ENCODE measurements at places on chromosomes 6 and 20.

- DNase-seq = peak; percentile 72
Observed at GRCh38 chr20:10217721-10218410, 764 bp upstream of the SNAP25 start.

DNA sequence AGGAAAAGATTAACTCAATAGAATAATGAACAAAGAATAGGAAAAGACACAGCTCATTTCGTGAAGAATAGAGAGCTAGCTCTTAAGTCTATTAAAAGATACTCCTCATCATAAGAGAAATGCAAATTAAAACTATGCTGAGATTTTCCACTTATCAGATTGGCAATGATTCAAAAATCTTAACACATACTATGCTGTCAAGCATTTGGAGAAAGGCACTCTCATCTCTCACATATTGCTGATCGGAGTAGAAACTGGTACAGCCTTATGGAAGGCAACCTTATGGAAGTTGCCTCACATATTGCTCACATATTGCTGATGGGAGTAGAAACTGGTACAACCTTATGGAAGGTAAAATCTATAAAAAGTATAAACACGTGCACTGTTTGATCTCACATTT lies 21.4 kb upstream of the PLAGL1 start:
- DNase-seq = no peak

DNA sequence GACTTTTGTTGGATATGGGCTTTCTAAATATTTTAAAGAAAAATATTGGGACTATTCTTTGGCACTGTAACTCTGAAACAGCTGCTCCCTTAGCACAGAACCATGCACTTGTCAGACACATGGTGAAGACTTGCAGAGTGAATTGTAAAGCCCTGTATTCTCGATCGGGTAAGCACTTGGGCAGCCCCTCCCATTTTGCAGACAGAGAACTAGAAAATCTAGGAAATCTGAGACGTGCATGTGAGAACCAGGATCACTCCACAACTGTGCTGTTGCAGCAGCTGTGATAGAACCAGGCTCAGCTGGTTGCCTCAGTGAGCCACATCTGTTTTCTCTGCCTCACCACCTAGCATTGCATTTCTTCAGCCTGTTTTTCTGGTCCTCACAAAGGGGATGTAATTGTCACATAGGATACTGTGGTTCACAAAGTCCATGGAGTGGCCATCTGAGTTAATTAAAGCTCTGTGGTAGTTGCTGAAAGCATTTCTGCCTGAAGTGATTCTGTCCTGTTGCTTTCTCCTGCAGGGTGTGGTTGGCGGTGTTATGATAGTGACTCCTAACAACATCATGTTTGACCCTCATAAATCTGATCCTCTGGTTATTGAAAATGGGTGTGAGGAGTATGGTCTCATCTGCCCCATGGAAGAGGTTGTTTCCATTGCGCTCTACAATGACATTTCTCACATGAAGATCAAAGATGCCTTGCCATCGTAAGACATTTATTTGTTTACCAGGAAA lies 71.8 kb upstream of the HINT3 start:
- no peak for DNase-seq

DNA sequence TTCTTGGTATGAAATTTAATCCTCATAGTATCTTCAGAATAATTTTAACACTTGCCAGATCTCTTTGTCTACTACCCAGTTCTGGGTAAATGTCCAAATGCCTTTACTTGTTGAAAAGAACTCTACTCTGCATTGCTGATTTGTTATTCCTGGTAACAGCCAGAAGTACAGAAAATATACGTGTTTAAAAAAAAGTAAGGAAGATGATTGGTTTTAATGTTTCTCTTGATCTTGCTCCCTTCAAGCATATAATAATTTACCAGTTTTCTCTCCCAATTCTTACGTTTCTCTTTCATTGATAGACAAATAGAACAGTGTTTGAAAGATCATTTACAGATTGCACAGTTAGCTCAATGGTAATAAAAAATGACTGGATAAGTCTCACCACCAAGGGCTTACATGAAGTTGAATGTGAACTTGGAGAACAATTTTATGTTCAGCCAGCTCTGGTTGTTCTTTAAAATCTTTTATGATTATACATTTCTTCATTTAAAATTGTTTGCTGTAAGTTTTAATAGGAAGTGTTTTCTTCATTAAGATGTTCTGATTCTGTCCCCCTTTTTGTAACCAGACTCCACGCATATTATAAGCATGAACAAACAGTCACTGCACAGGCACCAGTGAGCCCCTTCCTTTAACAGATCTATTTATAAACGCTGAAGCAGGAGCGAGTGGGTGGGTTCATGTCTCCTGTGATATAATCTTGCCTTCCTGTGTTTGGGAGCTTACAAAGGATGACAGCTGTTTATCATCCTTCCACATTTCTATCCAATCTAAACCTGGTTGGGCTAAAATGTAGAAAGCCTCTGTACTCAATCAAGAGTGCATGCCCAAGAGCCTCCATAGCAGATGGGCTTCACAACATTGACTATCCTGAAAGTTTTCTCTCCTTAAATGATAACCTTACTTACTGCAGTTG lies 299.5 kb downstream of the PRL start:
- DNase-seq = no peak

DNA sequence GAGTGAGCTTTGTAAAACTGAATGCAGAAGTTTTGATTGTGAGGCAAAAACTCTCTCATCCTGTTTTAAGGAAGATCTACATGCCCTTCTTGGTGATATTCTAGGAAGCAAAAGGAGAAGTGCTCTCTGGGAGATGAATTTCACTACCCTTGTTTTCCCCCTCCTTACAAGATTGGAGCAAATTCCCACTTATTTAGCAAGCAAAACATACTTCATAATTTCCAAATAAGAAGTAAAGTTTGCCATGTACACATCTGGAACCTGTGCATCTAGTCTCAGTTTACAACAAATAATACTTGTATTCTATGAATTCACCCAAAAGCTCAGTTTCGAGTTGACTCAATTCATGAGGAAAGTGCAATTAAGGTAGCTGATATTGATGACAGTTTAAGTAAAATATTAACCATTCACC lies 27.6 kb upstream of the IFNGR1 start:
- no peak for DNase-seq

DNA sequence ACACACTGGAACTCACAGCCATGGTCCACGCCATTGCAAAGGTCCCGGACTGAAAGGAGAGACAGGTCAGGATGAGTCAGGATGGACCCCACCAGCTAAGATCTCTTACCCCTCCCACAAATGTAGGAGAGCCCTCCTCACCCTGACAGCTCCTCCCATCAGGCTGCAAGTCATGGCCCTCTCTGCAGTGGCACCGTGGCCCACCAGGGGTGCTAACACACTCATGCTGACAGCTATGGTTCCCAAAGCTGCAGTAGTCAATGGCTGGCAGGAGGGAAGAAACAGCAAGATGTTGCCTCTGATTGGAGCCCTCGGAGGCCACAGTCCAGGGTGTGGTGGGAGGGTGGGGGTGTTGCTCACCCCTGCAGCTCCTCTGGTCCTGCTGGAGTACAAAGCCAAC lies 5.7 kb upstream of the RBPJL start:
- no peak for DNase-seq

DNA sequence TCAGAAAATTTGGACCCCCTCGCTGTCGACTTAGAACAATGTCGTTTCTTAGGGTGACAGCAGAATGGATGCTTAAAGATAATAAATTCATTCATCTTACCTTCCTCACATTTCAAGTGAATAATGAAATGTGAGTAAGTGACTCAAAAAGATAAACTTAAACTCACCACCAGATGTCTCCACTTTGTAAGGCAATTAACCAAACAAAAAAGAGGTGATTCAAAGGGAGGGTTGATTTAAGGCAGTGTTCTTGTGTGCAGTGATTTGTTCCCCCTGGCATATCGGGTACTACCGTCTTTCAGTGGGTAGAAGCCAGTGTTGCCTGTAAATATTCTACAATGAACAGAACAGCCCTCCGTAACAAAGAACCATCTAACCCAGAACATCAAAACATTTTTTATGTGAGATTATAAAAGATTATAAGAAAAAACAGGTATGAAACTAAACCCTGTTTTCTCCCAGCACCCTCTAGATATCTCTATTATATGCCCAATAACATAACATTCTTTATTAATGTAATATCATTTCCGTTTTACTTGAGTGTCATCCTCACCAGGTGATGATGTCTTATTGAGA lies 589.7 kb downstream of the CBLN4 start:
- DNase-seq = no peak

GRCh38 chr6:106108129-106108528 lies 22.0 kb downstream of the PRDM1 start:
- no peak for DNase-seq

DNA sequence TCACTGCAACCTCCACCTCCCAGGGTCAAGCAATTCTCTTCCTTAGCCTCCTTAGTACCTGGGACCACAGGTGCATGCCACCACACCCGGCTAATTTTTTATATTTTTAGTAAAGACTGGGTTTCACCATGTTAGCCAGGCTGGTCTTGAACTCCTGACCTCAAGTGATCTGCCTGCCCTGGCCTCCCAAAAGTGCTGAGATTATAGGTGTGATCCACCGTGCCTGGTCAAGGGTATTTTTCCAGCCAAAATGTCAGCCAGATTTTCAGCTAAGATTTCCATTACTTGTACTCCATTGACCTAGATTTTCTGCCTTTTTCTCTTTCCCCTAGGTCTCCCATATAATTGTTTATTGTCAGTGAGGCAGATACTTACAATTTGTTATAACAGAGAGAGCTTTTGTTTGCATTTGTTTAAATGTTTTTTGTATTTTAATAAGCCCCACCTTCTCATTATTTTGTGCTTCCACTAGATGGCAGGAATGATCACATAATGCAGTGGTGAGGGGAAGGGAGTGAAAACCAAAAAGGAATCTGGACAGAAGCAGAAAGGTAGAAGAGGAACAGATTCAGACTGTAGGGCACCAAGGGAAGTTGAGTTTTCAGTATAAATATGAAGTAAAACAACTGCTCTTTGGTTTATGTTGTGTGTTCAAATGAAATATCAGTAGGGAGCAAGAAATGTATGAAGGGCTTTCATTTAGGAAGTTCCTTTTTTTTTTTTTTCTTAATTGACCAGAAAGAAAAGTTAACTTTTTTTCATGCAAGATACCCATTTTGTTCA lies 29.7 kb downstream of the RPF2 start:
- DNase-seq = no peak

DNA sequence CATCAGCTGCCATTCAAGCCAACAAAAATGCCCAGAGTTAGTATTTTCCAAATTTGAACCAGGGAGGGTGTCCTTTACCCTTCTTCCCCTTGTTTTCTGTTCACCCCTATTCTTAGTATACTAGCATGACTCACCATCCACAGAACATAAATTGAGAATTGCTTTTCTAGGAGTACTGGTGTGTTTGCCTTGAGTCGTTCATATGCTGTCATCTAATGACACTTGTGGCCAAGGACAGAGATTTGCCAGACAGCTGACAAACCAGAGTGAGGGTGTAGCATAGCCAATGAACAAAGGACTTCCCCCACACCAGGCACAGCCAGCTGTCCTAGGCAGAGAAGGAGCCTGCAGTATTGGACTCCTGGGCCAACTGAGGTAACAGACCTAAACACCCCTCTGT lies 62.2 kb downstream of the FILIP1 start:
- DNase-seq = no peak

- DNase-seq = no peak
Observed at GRCh38 chr6:136525586-136526195, 24.5 kb downstream of the MAP7 start.

GRCh38 chr6:78578430-78578829 lies 288.9 kb upstream of the IRAK1BP1 start:
- DNase-seq = no peak

DNA sequence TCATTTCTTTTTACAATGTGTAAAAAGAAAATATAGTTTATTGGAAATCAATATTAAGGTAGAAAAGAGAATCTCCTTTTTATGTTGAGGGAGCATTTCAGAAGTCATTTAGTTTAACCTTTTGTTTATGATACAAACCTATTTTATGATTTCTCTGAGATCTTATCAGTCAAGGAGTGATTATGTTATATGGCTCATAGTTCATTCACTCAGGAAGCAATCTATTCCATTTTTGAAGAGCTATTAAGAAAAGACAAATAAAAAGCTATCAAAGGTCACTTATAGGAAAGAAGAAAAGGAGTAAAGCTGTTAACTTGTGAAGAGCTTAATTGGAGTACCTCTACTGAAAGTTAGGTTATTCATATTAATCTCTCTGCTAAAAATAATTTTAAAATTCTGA lies 526.6 kb upstream of the JAG1 start:
- no peak for DNase-seq

GRCh38 chr20:37390891-37391525 lies 45.1 kb downstream of the SRC start:
- no peak for DNase-seq

- no peak for DNase-seq
Observed at GRCh38 chr6:3269281-3269975, 10.7 kb downstream of the PSMG4 start.

GRCh38 chr6:17212546-17213371 lies 68.4 kb upstream of the RBM24 start:
- peak; percentile 21 for DNase-seq

- DNase-seq = no peak
Observed at GRCh38 chr20:13784271-13784892, 337 bp downstream of the ESF1 start.

GRCh38 chr6:39892490-39893129 lies 41.7 kb downstream of the MOCS1 start:
- peak; percentile 51 for DNase-seq

- no peak for DNase-seq
Observed at GRCh38 chr6:29489286-29489685, 1.5 kb upstream of the MAS1L start.

DNA sequence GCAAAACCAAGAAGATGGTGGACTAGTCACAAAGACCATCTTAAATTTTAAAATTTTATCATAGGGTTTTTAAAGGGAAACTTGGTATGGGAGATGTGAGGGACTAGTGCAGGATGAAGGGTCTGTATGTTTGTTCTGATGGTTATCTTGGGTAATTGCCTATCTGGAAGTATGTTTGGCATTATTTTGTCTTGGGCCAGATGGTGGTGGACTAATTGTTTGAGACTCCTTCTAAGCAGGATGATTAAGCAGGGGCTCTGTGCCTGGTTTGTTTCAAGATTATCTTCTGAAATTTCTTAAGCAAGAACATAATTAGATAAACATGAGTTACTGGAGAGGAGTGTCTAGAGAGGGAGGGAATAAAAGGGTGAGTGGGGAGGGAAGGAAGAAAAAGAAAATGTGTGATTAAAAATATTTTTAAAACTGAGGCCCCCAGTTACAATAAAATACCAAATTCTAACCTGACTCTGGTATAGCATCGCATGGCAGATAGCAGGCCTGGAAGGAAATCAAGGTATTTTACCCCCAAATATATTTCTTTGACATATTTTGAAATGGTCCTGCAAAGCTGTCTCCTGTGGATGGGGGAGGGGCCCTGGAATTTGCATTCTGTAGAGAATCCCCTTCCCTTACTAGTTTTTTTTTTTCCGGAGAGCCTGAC lies 49.9 kb upstream of the FAM184A start:
- no peak for DNase-seq

- no peak for DNase-seq
Observed at GRCh38 chr6:149963212-149963461, 606 bp upstream of the ULBP1 start.
